Activated B cell treated with CpG ODN at 0.5 μM for 24 hours (primary cell): ENCODE measurements at places on chromosomes 12 and 14. TPM values are rescaled to one million over a fixed set of nuclear protein-coding genes. Genes with fewer than 3 reads are reported as not detected.

OVCH1 gene
- not detected in 2 replicates for total RNA-seq

NPAS3 gene
- total RNA-seq: not detected in 2 replicates

VWF gene
- not detected in 2 replicates for total RNA-seq

PIWIL1 gene
- not detected in 2 replicates for total RNA-seq

STXBP6 gene
- 0.22 TPM in 1 of 2 replicates, not detected in the other for total RNA-seq

FAM181A gene
- not detected in 2 replicates for total RNA-seq

CAPZA3 gene
- not detected in 2 replicates for total RNA-seq

ANP32D gene
- total RNA-seq: not detected in 2 replicates

HOXC6 gene
- not detected in 2 replicates for total RNA-seq

SRRM4 gene
- not detected in 2 replicates for total RNA-seq

ACVRL1 gene
- not detected in 2 replicates for total RNA-seq

PLEKHH1 gene
- total RNA-seq: 0.20 and 0.61 TPM in 2 replicates

CACNA2D4 gene
- 2.1 and 2.8 TPM in 2 replicates for total RNA-seq

FAM90A1 gene
- total RNA-seq: not detected in 2 replicates

HVCN1 gene
- total RNA-seq: 80.7 and 83.9 TPM in 2 replicates

KLRC4 gene
- not detected in 2 replicates for total RNA-seq

OS9 gene
- total RNA-seq: 166 TPM in 2 replicates

KLHDC1 gene
- 5.7 and 6.9 TPM in 2 replicates for total RNA-seq

TM9SF1 gene
- 24.5 and 26.3 TPM in 2 replicates for total RNA-seq

SLC8A3 gene
- 0.12 and 0.13 TPM in 2 replicates for total RNA-seq

C14orf132 gene
- total RNA-seq: 0.05 and 0.16 TPM in 2 replicates

MMP14 gene
- 3.4 and 4.1 TPM in 2 replicates for total RNA-seq

GPR68 gene
- total RNA-seq: 1.4 and 1.8 TPM in 2 replicates

TOMM20L gene
- 0.37 TPM in 1 of 2 replicates, not detected in the other for total RNA-seq

CEBPE gene
- 0.17 and 0.20 TPM in 2 replicates for total RNA-seq

TPH2 gene
- total RNA-seq: not detected in 2 replicates

TRPV4 gene
- total RNA-seq: not detected in 2 replicates

SLC25A47 gene
- not detected in 2 replicates for total RNA-seq

KRT80 gene
- total RNA-seq: not detected in 2 replicates

FGF23 gene
- total RNA-seq: not detected in 2 replicates

ZNF219 gene
- total RNA-seq: 1.6 and 2.3 TPM in 2 replicates

CCDC184 gene
- 0.18 and 0.29 TPM in 2 replicates for total RNA-seq

LMNTD1 gene
- not detected in 2 replicates for total RNA-seq

CCDC38 gene
- 0.09 and 0.42 TPM in 2 replicates for total RNA-seq

EPYC gene
- not detected in 2 replicates for total RNA-seq

HOXC12 gene
- total RNA-seq: not detected in 2 replicates

KCNC2 gene
- total RNA-seq: not detected in 2 replicates

GPR132 gene
- total RNA-seq: 43.4 and 48.5 TPM in 2 replicates

NPC2 gene
- total RNA-seq: 61.7 and 69.4 TPM in 2 replicates

RNU4-1 gene
- 3,997 and 4,399 TPM in 2 replicates for total RNA-seq

STAC3 gene
- total RNA-seq: 4.6 and 5.5 TPM in 2 replicates

PSMD9 gene
- total RNA-seq: 35.9 and 40.2 TPM in 2 replicates

RNASE3 gene
- not detected in 2 replicates for total RNA-seq

KRT2 gene
- not detected in 2 replicates for total RNA-seq
